ENCODE measurements at places on chromosomes 1 and 21.

GRCh38 chr1:46589529-46589928 lies 14.5 kb downstream of the MKNK1 start:
- no peak for DNase-seq

DNA sequence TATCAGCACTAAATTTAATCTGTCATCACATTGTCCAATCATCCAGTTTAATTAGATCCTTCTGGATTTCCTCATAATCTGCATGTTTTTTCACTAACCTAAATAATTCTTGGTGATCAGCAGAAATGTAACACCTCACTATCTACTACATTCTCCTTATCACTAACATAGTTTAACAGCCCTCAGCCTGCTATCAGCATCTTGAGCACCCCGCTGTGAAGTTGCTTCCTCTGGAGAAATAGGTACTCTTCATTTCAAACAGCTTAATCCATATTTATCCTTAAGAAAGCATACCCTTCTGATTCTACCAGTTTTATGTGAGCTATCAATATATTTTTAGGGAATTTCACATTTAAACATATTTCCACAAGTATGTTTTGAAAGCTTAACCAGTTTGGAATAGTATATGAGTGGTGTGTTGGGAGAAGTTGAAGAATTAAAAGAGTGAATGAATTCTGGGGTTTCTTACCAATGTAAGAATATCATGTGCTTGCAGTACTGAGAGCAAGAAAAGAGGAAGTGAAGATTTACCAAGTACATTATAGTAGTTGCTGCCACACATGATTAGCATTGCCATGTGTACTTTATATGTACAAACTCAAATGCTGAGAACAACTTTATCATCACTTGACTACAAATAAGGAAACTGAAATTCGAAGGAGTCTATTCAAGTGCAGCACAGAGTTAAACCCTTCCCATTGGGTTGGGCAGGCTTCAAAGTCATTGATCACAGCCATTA lies 771.1 kb upstream of the ADGRL4 start:
- no peak for DNase-seq

GRCh38 chr1:20373764-20374163 lies 83.1 kb downstream of the VWA5B1 start:
- DNase-seq: no peak

GRCh38 chr1:248730507-248731335 lies 24.8 kb downstream of the LYPD8 start:
- DNase-seq: no peak

DNA sequence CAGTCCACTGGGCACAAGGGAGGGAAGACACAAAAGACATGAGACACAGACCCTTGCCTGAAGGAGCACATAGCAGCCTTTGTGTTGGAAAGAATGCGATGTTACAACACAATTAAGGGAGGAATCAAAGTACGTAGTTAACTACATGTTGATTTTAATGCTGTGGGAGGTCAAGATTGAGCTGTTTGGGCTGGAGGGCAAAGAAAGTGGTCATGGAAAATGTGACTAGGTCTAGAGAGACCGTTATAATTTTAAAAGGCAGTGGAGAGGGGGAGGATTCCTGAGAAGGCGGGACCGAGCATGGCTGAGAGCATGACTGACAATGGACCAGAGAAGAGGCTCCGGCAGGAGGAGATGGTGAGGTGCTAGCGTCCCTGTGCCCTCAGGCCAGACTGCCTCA lies 111.8 kb upstream of the ATP1A1 start:
- no peak for DNase-seq

GRCh38 chr1:77282187-77282865 lies 507 bp downstream of the AK5 start:
- DNase-seq: peak; percentile 18

All from hypothalamus (tissue), 51 donors.